ENCODE measurements at places on chromosomes 5 and 9.
A peak's percentile ranks its signal among the peaks of the same experiment; 100 is the strongest.

DNA sequence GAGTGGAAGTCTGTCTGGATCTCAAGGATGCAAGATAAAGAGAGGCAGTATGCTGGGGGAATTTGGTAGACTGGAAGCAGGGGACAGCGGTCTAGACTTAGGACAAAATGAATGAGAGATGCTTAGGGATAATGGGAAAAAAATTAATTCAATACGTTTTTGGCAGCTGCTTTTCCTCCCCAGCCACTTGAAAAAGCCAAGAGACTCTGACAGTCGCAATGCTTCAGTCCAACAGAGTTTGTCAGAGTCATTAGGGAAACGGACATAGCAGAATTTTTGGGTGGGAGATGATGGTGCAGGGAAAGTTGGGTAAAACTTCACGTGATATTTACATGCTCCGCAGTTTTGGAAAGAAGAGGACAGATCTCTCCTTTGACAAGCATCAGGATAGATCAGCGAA lies 129.7 kb downstream of the GOLPH3 start:
- no peak for DNase-seq

DNA sequence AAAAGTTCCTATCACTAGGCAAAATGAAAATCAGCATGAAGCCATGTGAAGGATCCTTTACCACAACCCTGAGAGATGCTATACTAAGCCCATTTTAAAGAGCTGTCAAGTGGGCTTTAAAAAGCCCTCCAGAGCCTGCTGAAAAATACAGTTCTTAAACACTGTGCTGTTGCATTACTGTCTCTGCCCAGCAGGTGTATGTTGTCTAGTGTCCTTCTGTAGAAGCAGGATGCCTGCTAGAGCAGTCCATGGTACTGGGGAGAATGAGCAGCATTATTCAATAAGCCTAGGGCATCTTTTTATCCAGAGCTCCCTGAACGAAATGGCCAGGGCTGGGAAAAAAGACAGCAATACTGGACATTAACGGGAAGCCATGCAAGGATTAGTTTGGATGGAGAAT lies 126.2 kb upstream of the PLCXD3 start:
- no peak for DNase-seq

DNA sequence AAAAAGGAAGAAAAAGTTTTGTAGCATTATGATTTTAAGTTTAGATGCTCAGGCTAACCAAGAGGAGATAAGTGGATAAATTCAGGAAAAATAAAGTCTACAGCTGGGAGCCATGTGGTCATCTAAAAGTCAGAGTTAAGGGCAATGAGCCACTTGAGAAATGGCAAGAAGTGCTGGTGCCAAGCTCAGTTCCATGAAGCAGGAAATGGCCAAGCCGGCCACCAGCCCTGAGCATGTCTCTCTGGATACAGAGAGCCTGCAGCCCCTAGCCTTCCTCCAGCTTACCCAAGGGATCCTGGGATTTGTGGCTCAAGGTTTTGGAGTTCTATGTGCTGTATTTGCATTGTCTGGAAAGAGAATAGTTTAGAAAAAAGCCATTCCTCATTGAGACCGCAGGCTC lies 12.2 kb upstream of the S1PR3 start:
- no peak for DNase-seq

DNA sequence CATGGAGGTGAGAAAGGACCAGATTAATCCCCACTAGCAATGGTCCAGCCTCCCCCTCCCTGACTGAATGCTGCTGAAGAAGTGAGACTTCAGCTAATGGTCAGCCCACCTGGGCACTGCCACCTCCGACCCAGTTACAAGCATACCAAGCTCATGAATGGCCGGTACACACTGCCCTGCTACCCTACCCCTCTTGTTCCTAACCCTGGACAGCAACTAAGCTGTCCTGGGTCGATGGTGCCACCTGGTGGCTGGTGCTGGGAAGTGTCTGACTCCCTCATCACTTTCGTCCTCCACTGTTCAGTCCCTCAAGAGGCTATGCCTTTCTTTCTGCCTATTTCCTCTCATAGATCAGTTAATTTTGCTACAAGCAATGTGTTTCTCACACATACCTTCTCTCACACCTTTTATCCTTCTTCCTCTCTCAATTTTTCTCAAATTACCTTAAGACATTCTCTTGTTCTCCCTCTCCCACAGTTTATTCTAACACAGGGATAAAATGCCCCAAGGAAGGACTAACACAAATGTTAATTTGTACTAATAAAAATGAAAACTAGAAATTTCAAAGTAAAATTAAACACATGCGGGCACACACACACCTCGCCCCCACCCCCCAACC lies 42.4 kb downstream of the PAX5 start:
- DNase-seq = peak; percentile 53

GRCh38 chr9:122402403-122402871 lies 31.6 kb downstream of the PTGS1 start:
- peak; percentile 20 for DNase-seq

- no peak for DNase-seq
Measured at GRCh38 chr9:33894316-33894715, 77.4 kb downstream of the UBE2R2 start.

GRCh38 chr5:74643111-74643562 lies 2.6 kb upstream of the ENC1 start:
- no peak for DNase-seq

DNA sequence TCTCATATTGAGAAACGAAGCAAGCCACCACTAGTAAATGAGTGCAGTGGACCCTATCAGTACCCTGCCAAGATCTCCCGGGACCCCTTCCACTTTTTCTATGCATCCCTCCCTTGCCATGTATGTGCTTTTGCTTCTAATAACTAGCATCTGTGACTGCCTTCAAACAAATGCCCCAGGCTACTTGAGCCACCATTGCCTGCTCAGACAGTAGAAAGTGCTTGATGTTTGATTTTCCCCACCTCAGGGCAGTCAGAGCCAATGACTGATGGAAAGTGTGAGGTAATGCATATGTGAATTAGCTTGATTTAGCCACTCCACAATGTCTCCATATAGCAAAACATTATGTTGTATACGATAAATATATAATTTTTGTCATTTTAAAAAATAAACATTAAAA lies 797.3 kb upstream of the ACO1 start:
- no peak for DNase-seq

DNA sequence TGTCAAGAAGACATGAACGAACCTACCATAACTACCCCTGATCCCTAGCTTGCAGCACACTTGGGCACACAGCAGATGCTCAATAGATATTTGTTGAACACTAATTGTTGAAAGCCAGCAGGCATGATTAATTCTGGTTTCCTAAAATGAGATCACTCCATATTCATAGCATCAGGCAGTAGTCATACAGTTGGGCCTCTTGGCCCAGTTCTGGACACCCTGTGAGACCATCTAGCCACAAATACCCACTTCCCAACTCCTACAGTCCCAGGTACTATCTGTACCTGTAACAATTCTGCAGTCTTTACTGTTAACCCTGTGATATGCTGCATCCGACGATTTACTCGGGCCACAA lies 24.2 kb downstream of the P4HA2 start:
- DNase-seq = no peak

DNA sequence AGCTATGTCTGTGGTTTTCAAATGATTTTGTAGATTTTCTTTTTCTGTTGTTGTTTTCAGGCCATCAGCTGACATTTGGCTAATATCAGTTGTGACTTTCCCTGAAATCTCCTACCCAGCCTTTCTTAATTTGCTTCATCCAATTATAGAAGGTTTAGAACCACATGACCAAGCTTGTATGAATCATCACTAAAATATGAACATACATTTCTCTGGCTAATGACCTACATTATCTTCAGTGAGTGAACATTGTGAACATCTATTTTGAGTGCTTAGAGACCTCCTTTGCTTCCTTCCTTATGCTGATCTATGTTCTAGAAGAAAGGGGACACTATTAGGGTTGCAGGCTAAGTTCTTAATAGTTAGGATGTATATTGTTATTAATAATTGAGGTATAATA lies 532.5 kb downstream of the RAB3C start:
- DNase-seq = no peak

- DNase-seq = no peak
Measured at GRCh38 chr5:132674671-132675506, 1.1 kb downstream of the IL4 start.

DNA sequence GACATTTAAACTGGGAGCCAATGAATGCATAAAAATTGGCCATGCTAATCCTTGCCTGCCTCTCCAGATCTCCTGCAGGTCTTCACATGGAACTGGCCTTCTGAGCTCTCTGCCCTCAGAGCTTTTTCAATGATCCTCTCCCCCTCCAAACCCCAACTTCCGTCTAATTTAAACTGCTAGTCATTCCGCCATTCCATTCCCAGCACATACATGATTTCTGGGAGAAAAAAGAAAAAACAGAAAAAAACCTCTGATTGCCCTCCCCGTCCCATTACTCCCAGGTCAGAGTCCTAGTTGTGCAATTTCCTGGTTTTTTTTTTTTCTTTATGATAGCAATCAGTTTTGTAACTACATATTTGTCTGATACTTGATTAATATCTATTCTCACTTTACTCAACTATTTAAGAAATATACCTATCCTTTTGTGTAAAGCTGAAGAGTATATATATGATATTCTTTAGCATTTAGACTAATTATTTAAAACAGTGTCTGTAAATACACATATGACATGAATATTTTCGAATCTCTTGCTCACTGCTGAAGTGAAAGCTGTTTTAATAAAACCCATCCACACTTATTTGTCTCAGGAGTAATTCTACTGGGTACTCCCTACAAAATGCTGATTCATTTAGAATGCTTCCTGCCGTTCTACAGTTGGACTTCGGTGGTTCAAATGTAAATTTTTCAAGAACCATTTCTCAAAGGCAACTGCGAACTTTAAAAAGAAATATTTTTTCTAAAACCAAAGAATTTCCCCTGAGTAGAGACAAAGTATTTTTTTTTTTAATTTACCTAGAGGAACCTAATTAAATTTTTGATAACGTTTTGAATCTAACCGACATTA lies 1.6 kb downstream of the HINT1 start:
- no peak for DNase-seq

- no peak for DNase-seq
Measured at GRCh38 chr9:93022721-93023520, 35.6 kb upstream of the SUSD3 start.

- DNase-seq = no peak
Measured at GRCh38 chr5:61784341-61784740, 452.3 kb downstream of the ZSWIM6 start.

- no peak for DNase-seq
Measured at GRCh38 chr5:94870511-94871183, 252.2 kb downstream of the SLF1 start.

- no peak for DNase-seq
Measured at GRCh38 chr9:70490478-70490877, 76.0 kb upstream of the KLF9 start.

GRCh38 chr9:69168709-69169217 lies 5.3 kb upstream of the TJP2 start:
- peak; percentile 52 for DNase-seq

DNA sequence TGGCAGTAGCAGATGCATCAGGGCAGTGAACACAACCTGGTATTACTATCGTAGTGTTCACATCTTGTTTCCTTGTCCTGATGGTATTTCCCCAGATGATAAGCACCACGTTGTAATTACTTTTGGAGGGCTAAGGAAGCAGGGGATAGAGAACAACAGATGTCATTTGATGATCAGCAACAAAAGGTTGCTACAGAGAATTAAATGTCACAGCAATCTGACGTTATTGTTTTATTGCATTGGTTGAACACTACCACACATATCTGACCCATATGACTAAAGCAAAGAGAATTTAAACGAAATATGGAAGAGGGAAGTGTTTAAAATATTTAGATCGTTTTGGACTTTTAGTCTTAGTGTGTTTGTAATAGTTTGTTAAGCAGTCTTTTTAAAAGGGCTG lies 408.3 kb downstream of the SH3GL2 start:
- no peak for DNase-seq

DNA sequence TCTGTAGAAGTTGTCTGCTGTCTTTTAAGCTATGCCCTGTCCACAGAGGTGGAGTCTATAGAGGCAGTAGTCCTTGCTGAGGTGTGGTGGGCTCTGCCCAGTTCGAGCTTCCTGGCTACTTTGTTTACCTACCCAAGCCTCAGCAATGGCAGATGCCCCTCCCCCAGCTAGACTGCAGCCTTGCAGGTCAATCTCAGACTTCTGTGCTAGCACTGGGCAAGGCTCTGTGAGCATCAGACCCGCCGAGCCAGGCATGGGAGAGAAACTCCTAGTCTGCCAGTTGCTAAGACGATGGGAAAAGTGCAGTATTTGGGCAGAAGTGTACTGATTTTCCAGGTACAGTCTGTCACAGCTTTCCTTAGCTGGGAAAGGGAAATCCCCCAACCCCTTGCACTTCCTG lies 694.1 kb upstream of the CDH6 start:
- DNase-seq = no peak

DNA sequence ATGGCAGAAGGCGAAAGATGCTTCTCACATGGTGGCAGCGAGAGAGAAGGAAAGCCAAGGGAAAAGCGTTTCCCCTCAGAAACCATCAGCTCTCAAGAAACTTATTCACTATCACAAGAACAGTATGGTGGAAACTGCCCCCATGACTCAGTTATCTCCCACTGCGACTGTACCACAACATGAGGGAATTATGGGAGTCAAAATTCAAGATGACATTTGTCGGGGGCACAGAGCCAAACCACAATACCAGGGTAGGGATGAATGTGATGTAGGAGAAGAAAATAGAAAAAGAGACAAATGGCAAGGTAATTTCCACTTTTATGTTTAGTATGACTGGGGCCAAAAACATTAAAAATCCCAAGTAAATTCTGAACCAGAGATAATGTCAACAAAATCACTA lies 216.8 kb downstream of the TRIM36 start:
- no peak for DNase-seq

GRCh38 chr5:149380466-149381121 lies 1.5 kb upstream of the IL17B start:
- DNase-seq = no peak

DNA sequence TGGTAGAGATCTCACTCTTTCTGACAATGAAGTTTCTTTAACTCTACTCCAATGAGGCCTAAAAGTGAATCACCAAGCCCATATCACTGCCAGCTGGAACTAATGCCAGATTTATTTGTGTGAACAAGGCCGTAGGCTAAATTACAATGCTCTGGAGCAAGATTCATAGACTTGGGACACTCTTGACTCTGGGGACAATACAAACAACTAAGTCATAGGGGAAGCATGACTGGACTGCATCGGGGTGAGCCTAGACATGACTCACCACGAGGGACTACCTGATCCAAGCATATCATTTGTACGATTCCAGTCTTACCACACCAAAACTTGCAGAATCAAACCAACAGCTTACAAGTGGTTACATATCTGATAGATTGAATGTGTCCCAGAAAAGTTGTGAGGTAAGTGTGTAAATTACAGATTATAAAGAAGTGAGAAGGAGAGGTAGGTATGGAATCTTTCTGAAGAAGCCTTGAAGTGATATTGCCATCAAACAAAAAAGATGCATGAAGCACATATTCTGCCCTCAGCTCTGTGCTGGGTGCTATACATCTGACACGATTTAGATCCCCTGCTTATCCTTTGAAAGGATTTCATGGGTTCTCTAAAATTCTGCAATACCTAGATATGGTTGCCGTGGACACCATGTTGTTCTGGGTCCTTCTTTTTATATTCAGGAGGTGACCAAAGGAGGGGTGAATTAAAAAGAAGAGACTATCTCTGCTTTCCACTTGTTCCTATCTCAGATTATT lies 199.3 kb upstream of the PDE4D start:
- DNase-seq = no peak
